ENCODE measurements at places on chromosomes 7 and 10. TPM values are rescaled to one million over a fixed set of nuclear protein-coding genes. Genes with fewer than 3 reads are reported as not detected.

GRCh38 chr7:155645662-155646061 lies 1.2 kb downstream of the RBM33 start:
- no peak for DNase-seq

GRCh38 chr10:123939591-123939990 lies 48.0 kb upstream of the CPXM2 start:
- DNase-seq = no peak

CYP2C8 gene
- not detected for total RNA-seq

GRCh38 chr7:72015136-72015535 lies 397.0 kb downstream of the CALN1 start:
- DNase-seq = no peak

DNA sequence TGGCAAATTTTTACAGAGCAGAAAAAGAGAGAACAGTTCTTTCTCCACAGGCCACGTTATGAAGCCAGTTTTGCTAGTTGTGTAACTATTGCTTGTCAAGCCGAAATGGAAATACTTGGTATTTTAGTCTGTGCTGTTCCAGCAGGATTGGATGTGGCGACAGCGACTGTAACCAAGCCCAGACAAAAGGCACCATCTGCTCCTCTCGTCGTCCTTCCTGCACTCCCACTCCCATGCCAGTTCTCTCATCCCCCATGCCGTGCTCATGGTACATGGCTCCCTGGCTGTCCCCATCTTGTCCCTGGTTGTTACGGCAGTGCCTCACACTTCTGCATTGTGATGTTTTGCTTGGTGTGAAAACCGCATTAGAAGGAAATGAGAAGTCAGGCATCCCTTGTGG lies 185.7 kb upstream of the FZD8 start:
- no peak for DNase-seq

- no peak for DNase-seq
Measured at GRCh38 chr10:67077376-67077775, 151.5 kb downstream of the LRRTM3 start.

ELN gene
- total RNA-seq = not detected

DNA sequence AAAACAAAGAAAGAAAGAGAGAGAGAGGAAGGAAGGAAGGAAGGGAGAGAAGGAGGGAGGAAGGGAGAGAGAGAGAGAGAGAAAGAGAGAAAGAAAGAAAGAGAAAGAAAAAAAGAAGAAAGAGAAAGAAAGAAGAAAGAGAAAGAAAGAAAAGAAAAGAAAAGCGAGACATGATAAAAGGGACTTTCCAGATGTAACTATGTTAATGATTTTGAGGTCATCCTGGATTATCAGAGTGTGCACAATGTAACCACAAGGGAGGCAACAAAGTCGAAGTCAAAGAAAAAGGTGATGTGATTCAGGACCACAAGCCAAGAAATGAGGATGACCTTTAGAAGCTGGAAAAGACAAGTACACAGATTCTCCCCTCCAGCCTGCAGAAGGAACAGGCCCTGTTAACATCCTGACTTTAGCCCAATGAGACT lies 48.9 kb upstream of the PAX2 start:
- DNase-seq = peak; percentile 14

Data from activated CD4-positive, alpha-beta memory T cell treated with anti-CD3 and anti-CD28 coated beads for 36 hours (primary cell).